Activated CD8-positive, alpha-beta memory T cell treated with anti-CD3 and anti-CD28 coated beads, Interleukin-2, amount 50 U/mL, for 48 hours (primary cell): ENCODE measurements at places on chromosomes 11 and 22.
A peak's percentile ranks its signal among the peaks of the same experiment; 100 is the strongest.

GRCh38 chr11:95577716-95578460 is 211.7 kb downstream of the FAM76B start:
- DNase-seq: no peak

- no peak for DNase-seq
Measured at GRCh38 chr11:68149417-68149816, 28.2 kb upstream of the CHKA start.

- no peak for DNase-seq
Measured at GRCh38 chr11:3077189-3077836, 20.1 kb upstream of the CARS1 start.

- DNase-seq: no peak
Measured at GRCh38 chr11:17185938-17186337, 21.8 kb downstream of the PIK3C2A start.

GRCh38 chr11:86449993-86450629 is 75.4 kb downstream of the CCDC81 start:
- DNase-seq: no peak

- no peak for DNase-seq
Measured at GRCh38 chr22:42595434-42595833, 19.2 kb downstream of the POLDIP3 start.

GRCh38 chr11:97850701-97851100 is 1170.0 kb upstream of the CNTN5 start:
- DNase-seq: no peak

GRCh38 chr11:14229472-14229871 is 129.5 kb downstream of the RRAS2 start:
- DNase-seq: no peak

DNA sequence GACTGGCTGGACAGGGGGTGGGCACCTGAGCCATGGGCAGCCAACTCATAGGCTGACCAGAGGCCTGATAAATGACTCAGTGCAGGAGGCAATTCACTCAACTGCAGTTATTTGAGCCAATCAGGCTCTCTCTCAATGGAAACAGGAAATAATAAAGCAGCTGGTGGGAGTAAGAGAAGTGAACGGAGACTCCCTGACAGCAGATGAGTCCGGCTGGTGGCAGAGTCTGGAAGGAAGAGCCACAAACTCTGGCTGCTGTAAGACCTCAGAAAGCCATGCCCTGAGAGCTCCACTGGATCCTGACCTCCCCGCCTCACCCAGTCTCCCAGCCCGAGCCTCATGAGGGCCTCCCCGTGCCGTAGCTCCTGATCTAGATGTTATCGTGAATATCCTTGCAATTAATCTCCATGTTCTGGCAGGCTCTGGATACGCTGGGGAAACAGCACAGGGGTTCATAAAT is 69.8 kb downstream of the TRIM29 start:
- peak; percentile 3 for DNase-seq

- no peak for DNase-seq
Measured at GRCh38 chr11:117188620-117189081, 10.1 kb downstream of the SIDT2 start.

DNA sequence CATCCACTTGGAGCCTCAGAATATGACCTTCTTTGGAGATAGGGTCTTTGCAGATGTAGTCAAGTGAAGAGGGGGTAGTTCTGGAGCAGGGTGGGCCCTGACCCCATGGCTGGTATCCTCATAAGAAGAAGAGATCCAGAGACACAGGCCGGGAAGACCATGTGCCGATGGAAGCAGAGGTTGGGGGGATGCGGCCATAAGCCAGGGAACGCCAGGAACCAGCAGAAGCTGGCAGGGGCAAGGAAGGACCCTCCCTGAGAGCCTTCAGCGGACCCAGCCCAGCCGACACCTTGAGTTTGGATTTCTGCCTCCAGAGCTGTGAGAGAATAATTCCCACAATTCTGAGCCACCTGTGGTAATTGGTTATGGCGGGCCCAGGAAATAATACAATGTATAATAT is 26.1 kb upstream of the SMIM38 start:
- no peak for DNase-seq

DNA sequence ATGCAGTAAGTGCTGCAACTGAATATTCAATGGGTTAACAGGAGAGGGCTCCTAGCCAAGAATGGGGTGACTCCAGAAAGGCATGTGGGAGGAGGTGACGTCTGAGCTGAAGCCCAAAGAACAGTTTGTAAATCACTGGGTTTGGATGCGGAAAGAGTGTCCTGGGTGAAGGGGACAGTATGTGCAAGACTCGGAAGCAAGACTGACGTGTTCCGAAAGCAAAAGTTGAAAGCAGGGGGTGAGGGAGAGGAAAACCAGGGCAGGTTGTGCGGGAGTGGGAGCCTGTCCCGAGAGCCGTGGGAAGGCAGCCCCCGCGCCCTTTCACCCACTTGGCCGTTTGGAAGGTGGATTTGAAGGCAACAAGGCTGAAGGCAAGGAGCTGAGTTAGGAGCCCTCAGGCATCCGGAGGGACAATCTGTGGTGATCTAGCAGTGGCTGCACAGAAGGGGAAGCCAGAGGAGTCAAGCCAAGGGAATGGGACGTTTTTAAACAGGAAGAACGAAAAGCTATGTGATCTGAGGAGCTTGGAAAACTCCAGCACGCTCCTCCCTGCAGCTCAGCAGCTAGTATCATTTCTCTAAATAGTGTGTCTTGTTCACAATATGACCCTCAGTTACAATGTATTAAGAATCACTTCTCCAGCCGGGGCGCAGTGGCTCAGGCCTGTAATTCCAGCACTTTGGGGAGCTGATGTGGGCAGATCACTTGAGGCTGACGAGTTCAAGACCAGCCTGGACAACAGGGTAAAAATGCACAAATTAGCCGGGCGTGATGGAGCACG is 7.7 kb downstream of the SLC25A18 start:
- no peak for DNase-seq

- DNase-seq: no peak
Measured at GRCh38 chr11:35211952-35212351, 73.0 kb downstream of the CD44 start.

- DNase-seq: no peak
Measured at GRCh38 chr11:44753961-44754645, 27.3 kb downstream of the TSPAN18 start.

DNA sequence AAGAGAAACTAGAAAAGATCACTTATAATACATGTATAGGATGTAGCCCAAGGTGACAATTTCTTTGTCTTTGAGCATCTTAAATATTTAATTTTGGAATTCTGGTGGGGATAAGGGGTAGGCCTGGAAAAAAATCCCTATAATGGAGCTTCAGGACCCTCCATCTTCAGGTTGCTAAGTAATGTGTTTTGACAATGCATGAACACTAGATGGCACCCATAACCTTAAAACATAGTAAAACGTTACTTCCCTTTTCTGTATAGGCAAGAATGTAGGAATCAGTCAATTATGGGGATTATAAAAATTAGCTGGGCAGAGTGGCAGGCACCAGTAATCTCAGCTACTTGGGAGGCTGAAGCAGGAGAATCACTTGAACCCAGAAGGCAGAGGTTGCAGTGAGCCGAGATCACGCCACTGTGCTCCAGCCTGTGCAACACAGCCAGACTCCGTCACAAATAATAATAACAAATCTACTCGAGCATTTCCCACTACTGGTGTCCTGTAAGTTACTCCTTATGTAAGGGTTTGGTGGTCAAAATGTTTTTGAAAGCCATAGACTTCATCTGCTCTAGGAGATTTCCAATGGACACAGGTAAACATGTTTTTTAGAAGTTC is 541.9 kb upstream of the CCDC90B start:
- DNase-seq: no peak

DNA sequence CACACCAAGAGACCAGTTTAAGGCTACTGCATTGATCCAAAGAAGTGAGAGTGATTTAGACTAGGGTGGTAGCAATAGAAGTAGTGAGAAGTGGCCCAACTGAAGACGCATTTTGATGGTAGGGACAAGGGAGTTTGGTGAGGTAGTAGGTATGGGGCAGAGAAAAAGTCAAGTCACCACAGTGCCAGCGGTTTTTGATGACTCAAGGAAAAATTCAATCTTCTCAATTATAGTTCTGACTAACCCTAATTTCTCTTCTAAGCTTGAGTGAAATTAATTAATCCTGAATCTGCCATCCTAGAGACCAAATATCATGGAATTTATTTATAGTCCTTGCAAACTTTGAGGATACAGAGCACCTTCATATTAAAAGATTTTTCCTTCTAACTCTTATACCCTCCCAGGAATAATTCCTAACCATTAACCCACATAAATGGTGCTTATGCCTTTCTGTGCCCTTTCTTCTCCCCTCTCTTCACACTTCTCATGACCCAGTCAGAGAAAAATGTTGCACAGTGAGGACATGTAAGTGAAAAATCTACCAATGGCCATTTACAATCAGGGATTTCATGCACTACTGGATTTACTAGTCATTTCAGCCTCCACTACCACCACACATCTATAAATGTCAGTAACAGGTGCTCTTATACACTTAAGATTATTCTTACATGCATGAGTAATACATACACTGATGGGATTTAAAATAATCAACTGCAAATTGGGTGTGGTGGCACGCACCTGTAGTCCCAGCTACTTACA is 45.9 kb upstream of the ARHGAP32 start:
- no peak for DNase-seq

- DNase-seq: no peak
Measured at GRCh38 chr11:7480113-7480512, 5.2 kb upstream of the OLFML1 start.

DNA sequence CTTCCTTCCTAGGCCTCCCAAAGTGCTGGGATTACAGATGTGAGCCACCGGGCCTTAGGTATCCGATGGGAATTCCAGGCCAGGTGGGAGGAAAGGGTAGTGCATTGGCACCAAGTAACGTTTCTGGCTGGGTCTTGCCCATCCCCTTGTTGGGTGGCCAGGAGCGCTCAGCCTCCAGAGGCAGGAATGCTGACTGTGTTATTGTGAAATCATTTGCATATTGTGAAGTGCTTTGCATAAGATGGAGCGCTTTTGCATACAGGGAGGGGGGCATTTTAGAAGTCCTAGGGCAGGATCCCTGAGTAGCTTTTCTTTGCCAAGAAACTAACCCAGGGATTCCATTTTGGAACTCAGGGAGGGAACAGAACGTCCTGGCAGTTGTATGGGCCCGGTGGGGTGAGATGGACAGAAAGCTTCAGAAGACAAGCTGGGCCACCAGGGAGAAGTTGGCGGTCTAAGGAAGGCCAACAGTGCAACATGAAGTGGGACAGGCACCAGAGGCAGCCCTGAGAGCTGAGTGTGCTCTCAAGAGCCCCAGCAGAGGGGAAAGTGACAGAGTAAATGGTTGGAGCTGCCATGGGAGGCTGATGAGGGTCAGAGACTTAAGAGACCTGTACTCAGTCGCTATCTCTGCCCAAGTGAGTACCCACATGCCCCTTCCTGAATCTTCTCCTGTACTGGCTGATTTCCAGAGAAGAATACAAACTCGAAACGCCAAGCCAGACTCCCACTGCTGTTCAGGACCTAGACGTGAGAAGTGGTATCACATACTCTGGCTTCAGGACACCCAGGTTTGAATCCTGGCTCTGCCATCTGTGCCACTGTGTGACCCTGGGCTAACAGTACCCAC is 1.3 kb upstream of the SLC39A13 start:
- peak; percentile 56 for DNase-seq

DNA sequence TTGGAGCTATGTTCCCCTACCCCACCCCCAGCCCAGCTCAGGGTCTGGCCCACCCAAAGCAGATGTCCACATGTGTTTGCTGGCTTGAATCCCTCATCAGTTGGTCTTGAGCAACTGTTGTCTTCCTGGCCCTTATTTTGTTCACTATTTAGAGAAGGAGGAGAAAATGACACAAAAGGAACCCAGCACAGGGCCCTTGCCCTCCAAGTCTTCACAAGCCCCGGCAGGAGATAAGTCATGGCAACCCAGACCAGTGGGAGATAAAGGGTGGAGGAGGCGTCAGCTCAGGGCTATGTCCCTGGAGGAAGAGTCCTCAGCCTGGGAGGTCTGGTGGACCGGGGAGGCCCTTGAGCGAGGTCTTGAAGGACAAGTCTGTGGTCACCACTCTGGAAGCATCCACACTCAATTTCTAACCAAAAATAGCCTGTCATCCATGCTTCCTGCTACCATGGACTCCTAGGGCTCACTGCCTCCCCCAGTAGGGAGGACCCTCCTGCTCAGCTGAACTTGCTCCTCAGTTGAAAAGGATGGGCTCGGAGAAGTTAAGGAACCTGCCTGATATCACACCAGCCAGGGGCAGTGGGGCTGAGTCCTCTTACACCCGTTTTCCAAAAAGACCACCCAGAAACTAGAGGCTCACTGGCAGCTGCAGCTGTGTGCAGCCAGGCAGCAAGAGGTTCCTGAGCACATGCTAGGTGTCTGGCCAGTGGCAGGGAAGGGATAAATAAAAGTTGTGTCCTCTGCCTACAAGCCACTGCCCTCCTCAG is 1.8 kb upstream of the RAB3IL1 start:
- no peak for DNase-seq

DNA sequence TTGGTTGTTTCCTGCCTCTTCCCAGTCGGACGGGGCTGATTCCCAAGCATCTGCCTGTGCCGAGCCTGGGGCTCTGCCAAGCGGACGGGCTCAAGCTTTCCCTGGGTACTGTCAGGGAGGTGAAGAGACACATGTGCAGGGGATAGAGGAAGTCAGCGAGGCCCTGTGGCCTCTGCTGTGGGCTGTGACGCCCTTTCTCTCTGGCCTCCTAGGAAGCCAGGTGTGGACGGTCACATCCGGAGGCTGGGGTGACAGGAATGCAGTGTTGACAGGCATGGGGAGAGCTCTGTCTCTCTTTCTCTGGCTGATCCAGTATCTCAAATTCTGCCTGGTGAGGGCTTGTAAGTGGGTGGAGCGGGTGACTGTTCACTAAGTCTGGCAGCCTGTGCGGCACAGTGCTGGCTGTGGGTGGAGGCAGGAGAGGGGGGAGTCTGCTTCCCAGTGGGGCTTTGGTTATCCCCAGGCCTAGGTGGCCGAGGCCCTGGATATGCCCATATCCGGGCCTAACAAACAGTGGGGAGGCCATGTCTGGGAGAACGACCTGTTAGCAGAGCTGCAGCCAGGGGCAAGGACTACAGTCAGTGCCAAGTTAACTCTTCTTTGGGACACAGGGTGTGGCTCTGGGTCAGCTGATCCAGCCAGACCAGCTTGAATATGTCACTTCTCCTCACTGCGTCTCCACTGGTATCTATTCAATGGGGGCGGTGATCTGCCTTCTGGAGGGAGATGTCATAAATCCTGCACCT is 1.9 kb downstream of the KCTD17 start:
- no peak for DNase-seq

DNA sequence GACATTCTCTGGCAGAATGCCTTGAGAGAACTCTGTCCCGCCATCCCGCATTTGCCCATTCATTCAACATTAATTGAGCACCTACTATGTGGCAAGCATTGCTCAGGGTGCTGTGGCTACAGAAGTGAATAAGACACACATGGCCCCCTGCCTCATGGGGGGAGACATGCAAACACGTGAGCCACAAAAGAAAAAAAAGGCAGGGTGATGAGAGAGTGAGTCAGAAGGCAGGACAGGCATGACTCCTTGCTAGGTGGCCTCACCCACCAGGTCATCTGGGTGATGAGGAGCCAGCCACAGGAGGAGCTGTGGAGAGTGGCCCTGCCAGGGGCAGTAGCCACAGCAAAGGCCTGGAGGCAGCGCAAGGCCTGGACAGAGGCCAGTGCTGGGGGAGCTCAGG is 4.9 kb downstream of the CHRM4 start:
- DNase-seq: no peak
